Activated naive CD4-positive, alpha-beta T cell (primary cell): ENCODE measurements at places on chromosomes 6 and 20.

GRCh38 chr6:127090051-127090450 lies 28.4 kb upstream of the RSPO3 start:
- DNase-seq, result no peak

DNA sequence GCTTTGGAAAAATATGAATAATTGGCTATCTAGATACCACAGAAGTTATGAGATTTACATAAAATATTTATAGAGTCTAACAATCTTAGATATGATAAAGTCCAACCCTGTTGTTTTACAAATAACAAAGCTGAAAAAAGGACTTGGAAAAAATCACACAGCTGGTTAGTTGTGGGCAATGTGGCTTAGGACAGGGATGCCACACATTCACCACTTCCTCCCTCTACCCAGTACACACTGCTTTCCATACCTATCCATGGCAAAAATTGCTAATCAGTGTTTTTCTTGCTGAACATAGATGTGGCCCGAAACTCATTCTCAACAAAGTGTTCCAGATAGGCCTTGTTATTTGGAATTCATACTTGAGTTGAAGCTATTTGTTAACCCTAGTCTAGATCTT lies 147.3 kb upstream of the BMP5 start:
- no peak for DNase-seq

DNA sequence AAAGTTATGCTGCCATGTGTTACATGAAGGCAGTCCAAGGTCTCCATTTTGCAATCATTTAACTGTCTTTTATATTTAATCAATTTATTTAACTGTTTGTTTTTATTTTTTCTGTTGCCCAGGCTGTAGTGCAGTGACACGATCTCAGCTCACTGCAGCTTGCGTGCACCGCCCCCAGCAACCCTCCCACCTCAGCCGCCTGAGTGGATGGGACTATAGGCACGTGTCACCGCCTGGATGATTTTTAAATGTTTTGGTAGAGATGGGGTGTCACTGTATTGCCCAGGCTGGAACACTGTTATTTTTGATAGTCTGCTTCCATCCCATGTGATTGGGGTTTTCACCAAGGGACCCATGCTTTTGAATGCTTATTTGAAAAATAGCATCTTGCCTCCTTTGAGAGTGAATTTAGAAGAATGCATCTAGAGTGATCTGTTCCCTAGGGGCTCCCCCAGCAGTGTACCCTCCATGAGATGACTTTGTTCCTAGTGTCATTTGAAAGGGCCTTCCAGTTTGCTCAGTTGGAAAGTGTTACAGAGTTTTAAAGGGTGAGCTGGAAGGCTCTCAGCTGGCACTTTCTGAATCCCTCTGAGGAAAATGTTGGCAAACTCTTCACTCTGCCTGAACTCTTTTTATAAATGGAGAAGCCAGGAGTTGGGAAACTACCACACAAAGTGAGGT lies 143.4 kb downstream of the JARID2 start:
- DNase-seq, result no peak

GRCh38 chr6:13278164-13278563 lies 50.2 kb downstream of the TBC1D7 start:
- DNase-seq, result no peak

DNA sequence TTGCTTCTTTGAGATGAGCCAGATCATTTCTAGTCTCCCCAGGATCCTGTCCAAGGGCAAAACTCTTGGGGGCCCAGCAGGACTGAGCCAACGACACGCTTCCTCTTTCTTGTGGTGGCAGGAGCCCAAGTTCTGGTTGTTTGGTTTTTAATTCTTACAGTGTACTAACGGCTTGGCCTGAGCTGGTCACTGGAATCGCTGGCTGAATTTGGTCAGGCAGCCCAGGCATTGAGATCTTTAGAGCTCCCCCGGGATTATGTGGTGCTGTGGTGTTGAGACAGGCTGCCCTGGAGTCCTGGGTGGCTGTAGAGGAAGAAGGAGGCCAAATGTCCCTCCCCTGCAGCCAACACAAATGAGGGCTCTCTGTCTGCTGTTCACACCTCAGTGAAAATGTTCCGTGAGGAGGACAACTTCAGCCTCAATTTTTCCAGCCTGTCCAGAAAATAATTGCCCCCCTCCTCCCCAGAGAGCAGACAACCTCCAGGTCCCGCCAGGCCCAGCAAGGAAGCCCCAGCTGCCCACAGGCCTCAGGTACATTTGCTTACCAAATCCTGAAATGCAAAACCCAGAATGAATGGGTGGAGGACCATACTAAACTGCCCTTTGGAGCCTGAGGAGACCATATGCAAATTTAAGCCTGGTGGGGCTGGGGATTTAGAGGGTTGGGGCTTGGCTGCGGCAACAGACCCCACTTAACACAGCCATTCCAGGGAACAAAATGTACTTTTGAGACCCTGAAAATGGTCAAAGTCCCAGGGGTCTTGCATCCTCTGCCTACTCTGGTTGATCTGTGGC lies 23.6 kb downstream of the BNIP5 start:
- DNase-seq, result no peak

DNA sequence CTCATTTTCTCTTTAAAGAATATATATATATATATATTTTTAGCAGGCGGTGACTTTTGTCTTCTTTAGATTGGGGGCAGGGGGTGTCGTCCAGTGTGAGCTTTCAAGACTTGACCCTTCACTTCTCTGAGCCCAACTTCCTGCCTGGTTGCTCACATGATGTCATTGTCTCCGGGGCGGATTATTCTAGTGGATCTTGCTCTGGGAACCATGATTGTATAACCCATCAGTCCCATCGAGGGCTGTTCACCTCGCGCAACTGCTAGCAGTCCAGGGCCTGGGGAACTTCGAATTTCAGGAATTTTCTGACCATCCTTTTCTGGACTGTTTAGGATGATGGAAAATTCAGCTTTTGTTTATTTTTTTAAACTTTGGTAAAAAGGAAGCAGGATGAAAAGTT lies 1.0 kb downstream of the IGF2R start:
- no peak for DNase-seq

DNA sequence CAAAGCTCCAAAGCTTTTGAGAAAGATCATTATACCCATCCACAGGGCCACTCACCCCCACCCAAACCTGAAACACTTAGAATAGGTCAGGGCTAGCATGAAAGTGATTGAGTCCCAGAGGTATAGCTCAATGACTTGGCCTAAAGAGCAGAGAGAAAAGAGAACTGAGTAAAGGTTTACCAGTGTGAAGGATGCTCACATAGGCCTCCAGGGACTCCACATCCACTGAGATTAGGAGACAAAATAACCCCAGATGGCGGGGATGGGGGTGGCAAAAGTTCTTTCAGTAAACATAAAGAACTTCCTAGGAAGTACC lies 12.2 kb downstream of the SAYSD1 start:
- DNase-seq, result no peak

DNA sequence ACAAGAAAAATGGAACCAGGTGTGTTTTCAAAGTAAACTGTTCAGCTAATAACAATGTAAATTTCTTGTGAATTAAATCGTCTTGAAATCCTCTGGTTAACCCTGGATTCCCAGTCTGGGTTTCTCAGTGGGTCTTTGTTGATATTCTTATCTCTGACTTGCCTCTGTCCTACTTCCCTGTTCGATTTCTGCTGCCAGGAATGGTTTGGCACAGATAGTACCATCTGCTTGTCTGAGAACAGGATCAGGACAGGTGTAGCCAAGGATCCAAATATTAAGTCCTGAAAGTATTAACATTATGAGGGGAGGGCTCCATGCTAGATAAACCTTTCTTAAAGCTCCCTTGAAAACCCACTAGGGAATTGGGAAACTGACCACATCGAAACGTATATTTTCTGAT lies 30.1 kb downstream of the ARFGEF2 start:
- no peak for DNase-seq

DNA sequence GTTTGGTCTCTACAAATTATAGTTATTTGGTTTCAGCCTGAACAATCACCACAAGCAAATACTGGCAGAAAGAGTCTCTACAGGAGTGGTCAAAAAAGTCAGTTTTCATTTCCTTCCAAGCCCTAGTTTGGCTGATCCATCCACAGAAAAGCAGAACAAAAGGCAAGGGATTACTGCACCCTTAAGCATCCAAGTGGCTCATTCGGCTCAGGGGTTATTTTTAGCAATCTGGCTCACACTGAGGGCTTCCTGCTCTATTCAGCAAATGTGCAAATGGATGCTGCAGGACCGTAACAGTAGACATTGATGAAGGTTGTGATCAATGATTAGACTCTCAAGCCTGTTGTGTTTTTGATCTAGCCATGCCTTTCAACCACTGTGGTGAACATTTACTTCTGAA lies 62.2 kb upstream of the FABP7 start:
- no peak for DNase-seq

DNA sequence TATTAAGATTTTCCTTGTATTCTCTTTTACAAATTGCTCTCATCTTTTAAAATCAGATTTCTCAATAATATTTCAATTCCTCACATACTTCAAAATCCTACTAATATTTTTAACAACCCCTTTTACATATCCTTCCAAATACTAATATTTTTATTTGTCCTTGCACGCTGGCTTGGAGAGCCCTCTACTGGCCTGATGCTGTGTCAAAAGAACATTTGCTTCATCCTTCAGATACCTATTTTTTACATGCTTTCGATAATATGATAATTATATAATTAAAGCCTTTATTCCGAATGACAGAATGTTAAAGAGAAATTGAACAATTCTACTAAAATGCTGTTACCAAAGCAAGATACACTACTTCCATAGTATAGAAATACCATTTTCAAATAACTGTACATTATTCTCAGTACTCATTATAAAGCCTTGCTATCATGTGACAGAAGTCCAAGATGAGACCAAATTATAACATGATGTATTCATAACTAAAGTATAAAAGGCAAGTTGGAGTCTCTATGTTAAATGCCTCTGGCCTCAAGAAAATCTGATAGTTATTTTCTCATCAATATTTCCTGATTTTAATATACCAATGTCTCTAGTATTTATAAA lies 39.0 kb upstream of the PLN start:
- DNase-seq, result no peak

GRCh38 chr6:39496915-39497314 lies 174.4 kb upstream of the KCNK16 start:
- no peak for DNase-seq

GRCh38 chr6:51120016-51120415 lies 301.3 kb downstream of the TFAP2B start:
- no peak for DNase-seq

- no peak for DNase-seq
These were observed 70.6 kb downstream of the COL21A1 start for GRCh38 chr6:56176741-56177140.

DNA sequence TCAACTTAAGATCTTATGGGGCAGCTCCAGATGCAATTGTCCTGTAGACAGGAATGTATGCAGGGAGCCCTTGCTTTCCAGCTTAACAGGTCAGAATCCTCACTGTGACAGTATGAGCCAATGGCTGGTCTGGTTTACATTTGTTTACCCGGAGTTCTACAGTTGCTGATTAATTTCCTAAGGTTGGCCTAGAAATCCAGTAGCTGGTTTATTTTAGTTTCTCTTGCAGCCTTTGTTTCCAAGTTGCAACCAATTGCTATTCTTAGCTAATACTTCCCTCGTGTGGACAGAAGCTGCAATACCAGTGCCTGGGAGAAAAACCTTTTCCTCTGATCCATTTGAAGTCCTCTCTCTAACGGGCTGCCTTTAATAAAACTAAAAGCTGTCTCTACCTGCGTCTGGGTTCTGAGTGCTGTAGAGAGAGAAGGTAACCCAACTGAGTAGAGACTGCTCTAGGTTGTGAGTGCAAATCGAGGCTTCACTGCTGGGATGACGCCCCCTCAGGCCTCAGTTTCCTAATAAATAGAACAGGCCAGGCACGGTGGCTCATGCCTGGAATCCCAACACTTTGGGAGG lies 45.9 kb downstream of the ZNF217 start:
- DNase-seq, result no peak

- DNase-seq, result no peak
These were observed 184.7 kb upstream of the PREP start for GRCh38 chr6:105587349-105588122.
